ENCODE measurements at places on chromosomes 4 and X.
A peak's percentile ranks its signal among the peaks of the same experiment; 100 is the strongest.

GRCh38 chr4:102789317-102789717 is 28.5 kb upstream of the MANBA start:
- DNase-seq, result no peak

DNA sequence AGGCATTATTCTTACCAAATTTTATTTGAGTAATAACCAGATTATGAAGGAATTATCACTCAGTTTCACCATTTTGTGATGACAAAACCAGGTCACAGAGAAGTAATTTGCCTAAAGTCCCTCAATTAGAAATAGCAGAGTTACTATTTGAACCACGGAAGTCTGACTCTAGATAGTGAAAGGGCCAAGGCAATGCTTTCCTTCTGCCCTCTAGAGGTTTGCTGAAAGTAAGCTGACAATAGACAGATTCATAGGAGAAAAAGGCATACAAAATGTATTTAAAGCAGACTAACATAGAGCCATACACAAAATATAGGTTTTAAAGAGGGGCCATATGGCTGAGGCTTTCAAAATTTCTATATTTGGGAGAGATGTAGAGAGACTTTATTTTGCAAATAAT is 43.1 kb downstream of the CXXC4 start:
- no peak for DNase-seq

DNA sequence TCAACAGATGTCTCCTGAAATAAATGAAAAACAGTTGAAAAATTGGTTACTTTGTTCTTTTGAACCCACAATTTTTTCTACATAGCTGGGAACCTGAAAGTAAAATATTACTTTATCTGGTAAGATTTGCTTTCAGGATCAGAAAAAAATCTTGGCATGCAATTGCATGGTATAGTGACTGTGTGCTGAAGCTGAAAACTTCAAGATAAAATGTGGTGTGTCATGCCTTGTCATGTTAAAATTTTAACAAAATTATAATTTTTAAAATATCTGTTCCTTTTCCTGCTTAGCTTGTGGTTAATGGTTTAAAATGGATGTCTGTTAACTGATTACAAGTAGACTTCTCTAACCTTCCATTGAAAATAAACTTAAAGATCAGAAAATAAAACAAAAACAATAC is 904.8 kb downstream of the PDHA2 start:
- DNase-seq, result no peak

DNA sequence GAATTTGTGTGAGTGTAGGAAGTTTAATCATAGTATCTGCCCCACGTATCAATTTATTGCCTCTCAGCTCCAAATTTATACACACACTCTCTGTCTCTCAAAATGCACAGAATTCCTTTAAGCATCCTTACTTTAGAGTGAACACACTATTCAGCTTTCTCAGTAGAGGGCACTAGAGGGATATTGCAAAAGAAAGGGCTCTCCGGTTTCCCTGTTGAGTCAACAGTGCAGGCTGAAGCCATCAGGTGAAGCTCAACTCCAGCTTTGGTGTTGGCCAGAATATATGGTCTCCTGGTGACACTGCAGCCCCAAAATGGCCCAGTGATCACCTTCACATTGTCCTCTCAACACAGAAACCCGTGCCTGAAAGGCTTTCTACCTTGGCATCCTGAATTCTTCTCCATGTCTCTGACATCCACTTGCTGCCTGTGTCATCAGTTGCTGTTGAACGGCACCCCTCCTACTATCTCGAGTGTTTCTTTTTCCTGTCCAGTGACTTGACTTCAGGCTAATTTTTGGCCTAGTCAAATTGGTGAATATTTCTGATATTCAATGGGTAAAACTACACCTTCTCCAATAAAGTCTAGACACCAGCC is 670.5 kb downstream of the GABRG1 start:
- DNase-seq, result no peak

GRCh38 chr4:142549726-142550463 is 296.2 kb downstream of the INPP4B start:
- no peak for DNase-seq

DNA sequence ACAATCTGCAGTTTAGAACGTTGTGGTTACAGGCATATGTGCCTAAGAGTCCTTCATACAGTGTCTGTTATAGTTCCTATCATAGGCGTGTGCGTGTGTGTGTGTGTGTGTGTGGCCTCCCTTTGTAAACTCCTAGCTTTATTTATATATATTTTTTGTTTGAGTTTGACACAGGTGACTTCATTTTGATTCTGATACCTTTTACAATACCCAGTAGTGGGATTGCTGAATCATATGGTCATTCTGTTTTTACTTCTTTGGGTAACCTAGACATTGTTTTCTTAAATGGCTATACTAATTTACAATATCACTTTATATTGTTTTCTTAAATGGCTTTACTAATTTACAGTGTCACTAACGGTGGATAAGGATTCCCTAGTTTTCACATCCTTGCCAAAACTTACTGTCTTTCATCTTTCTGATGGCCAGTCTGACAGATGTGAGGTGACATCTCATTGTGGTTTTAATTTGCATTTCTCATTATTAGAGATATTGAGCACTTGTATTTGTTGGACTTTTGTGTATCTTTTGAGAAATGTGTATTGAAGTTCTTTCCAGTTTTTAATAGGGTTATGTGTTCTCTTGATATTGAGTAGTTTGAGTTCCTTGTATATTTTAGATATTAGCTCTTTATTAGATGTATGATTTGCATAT is 211.1 kb upstream of the NUDT6 start:
- no peak for DNase-seq

DNA sequence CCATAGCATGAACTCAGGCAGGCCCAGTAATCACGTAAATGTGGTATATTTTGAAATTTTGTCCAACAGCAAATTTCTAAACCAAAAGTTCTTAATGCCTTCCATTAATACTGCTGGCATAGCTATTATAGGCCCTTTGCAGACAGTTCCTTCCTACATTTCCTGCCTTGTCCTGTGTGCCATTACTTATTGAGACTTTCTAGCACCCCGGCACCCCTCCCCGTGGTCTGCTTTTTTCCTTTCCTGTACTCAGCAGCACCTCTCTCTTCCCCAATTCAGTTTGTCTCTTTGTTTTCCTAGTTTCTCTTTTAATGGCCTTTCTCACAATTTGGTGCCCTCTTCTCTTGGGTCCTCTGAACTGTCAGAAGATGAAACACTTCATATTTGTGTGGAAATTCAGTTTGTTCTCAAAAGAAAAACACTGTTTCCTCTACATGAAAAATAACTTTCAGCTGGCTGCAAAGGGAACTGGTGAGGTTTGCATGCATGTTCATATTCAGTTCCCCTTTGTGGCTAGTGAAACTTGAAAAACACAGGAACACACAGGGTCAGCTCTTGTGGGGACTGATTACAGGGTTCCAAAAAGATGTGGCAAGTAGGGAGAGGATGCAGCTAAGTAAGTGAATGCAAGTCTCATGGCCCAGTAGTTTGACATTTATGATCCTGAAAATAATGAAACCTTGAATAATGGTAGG is 17.1 kb downstream of the GPR34 start:
- DNase-seq, result no peak

DNA sequence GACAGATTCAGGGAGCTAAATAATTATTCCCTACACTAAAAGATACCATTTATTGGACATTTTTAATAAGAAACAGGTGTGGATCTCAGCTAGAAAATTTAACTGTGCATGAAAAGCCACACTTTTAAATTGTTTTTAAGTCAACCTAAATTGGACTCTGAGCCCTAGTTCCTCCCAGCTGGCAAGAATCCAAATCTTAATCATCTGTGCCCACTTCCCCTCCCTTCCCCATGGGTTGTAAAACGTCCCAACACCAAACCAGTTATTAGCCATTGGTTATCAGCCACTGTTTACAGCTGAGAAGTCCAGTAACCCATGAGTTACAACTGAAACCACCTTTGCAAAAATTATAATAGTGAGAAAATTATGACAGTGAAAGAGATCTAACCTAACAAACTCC is 125.6 kb upstream of the S100G start:
- no peak for DNase-seq

GRCh38 chrX:11064851-11065600 is 46.1 kb upstream of the HCCS start:
- no peak for DNase-seq

- peak; percentile 75 for DNase-seq
These were observed 2.3 kb upstream of the SASH3 start for GRCh38 chrX:129777218-129778030.

DNA sequence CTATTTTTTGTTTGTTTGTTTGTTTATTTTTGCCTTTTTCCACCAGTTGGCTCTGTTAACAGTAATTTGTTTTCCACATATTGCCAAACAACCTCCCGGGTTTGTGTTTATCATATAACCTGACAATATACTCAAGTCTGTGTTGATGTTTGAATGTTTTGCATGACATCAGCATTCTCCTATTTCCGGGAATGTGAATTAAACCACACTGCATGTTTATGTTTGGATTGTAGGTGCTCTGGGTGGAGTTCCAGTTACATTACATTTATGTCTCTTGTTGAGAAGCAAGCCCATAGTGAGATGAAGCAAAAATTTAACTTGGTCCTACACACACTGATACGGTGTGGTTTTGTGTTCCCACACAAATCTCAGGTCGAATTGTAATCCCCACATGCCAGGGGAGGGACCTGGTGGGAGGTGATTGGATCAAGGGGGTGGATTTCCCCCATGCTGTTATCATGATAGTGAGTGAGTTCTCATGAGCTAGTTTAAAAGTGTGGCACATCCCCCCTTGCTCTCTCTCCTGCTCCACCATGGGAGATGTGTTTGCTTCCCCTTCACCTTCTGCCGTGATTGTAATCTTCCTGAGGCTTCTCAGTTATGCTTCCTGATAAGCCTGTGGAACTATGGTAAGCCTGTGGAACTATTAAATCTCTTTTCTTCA is 54.4 kb upstream of the CLNK start:
- DNase-seq, result no peak

DNA sequence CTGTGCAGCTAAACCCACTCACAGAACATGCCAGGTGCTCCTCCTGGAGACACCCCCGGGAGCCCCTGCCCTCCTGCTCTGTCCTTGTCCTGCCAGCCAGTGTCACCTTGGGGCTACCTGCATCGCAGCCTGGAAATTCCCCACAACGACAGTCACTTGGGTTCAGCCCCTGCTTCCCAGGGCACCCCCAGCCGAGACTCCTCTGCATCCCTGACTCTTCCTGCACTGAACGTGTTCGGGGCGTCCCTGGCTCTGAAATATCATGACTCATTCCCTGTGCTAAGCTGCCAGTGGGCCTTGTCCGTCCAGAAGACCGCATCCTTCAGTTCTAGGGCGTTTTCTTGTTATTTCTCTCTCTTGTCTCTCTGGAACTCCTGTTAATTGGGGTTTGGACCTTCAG is 5.8 kb downstream of the CFAP99 start:
- no peak for DNase-seq

DNA sequence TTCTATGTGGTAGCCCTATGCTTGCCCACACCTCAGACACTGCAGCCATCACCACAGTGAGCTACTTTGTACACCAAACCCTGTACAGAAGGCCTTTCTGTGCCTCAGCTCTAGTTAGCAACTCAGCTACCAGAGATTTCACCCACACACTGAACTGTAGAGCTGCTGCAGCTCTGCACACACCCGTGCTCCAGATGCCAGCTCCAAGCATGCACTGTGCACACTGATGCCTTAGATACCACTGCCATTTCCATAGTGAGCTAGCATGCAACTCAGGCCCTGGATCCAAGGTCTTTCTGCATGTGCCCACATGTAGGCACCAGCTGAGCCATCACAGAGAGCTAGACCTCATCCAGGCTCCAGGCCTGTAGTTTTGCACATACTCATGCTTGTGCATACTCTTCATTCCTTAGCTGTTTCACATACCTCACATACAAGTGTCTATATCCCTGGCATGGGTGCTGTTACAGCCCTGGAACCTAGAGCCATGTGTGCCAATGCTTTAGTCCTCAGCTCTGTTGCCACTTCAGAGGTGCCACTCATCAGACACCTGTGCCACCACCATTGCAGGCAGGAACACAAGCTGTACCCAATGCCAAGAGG is 423.5 kb upstream of the NDST3 start:
- no peak for DNase-seq

GRCh38 chr4:158796370-158797140 is 27.7 kb downstream of the FNIP2 start:
- no peak for DNase-seq

DNA sequence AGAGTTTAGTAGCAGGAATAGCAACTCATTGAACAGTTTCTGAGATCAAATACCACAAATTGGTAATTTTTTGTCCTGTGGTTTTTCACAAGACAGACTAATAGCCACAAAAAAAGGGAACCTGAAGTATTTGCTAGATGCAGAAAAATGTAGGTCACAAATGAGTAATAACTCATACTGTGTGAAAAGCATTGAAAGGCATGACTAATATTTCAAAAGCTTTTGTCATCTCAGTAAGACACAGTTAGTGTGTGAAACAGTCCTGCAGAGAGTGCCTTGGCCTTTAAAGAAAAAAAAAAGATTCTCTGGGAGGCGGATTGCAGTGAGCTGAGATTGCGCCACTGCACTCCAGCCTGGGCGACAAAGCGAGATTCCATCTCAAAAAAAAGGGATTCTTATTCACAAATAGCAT is 31.4 kb upstream of the SLC25A31 start:
- no peak for DNase-seq

GRCh38 chr4:147808447-147808846 is 76.6 kb downstream of the ARHGAP10 start:
- no peak for DNase-seq

- DNase-seq, result no peak
These were observed 42.1 kb upstream of the MAGEA4 start for GRCh38 chrX:151870602-151871001.

GRCh38 chr4:95068401-95068800 is 310.6 kb downstream of the BMPR1B start:
- no peak for DNase-seq

DNA sequence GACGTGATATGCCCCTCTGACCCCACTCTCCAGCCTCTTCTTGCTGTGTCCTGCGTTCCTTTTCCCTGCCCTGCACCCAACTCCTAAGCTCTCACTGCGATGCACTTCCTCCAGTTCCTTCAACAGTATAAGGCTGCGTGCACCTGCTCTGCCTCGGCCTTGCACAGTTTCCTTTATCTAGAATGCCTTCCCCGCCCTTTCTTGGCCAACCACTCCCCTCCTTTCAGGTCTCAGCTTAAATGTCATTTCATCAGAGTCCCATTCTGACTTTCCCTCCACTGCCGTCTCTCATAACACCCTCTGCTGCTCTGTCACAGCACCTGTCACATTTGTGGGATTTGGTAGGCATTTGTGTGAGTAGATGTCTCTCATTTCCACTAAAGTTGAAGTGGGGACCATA is 58.4 kb upstream of the NEIL3 start:
- no peak for DNase-seq

GRCh38 chrX:131907488-131908314 is 115.4 kb upstream of the STK26 start:
- DNase-seq, result no peak

GRCh38 chrX:44080083-44080482 is 106.9 kb upstream of the NDP start:
- DNase-seq, result no peak

- no peak for DNase-seq
These were observed 1722.1 kb upstream of the PCDH10 start for GRCh38 chr4:131427000-131427399.

DNA sequence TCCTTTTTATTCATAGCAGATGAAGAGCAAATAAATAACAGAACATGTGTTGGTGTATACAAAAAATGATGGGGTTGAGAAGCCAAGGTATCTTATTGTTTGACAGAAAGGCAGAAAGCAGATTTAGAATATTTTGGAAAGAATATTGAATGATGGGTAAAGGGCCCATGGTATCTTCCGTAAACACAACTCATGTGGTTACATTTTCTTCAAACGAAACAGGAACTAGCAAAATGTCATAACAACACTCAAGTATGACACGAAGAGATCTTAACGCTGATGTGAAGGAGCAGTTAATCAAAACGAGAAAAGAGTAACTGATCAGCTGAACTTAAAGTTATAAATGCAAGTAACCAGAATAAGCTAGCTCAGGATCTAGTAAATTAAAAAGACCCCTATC is 195.7 kb upstream of the GK2 start:
- DNase-seq, result peak; percentile 2
